Fibroblast of skin of right biceps (primary cell): ENCODE measurements at places on chromosomes 4 and X.
A peak's percentile ranks its signal among the peaks of the same experiment; 100 is the strongest.

DNA sequence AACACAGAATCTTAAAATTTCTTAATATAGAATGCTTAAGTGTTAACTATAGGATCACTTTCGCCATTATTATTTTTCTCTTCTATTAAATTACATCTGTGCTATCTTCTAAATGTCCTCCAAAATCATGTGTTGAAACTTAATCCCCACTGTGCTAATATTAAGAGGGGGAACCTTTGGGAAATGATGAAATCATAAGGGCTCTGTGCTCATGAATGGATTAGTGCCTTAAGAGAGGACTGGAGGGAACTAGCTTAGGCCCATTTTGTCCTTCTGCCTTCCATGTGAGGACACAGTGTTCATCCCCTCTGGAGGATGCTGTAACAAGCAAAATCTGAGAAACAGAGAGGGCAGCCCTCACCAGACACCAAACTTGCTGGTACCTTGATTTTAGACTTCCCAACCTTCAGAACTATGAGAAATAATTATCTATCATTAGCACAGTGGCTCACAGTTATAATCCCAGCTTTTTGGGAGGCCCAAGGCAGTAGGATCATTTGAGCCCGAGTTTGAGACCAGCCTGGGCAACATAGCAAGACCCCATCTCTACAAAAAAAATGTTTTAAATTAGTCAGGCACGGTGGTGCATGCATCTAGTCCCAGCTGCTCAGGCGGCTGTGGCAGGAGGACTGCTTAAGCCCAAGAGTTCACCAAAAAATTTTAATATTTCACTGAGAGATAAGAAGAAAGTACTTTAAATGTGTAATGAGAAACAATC lies 26.3 kb downstream of the KLHL8 start:
- no peak for DNase-seq

DNA sequence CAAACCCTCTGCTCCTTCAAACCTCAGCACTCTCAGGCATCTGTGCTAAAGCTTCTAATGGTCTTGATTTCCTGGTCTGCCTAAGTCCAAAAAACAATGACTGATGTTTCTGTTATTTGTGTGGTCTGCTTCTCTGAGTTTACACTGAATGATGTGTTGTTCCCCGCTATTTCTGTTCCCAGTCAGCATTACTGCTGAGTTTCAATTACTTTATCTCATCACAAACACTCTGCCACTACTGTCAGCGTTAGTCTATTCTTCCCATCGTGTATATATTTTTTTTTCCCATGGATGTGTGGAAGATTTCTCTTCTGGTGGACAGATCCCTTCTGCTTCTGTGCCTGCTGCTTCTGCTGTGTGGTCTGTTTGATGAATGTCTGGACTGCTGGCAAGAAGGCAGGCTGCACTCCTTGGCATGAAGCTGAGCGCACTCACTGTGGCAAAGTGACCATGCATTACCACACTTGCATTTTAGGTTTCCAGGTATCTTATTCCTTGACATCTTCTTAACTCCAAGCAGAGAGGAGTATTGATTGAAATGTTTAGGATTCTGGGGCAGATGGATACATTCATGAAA lies 106.9 kb upstream of the PAQR3 start:
- DNase-seq = peak; percentile 47

DNA sequence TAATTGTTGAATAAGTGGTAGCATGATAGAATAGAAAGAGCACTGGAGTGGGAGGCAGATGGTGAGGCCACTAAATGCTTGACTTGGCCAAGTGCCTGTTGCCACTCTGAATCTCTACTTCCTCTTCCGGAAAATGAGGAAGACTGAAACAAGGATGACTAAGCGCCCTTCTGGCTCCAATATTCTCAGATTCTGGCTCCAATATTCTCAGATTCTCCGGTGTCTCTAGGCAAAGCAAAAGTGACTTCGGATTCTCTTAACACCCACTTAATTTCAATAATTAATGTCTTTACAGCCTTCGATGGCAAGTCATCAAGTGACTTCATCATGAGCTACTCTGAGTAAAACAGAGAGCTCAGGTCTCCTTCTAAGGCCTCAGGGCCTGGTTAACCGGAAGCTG lies 402.2 kb upstream of the FGF13 start:
- DNase-seq = no peak

GRCh38 chr4:142940425-142941330 lies 94.6 kb upstream of the INPP4B start:
- no peak for DNase-seq

DNA sequence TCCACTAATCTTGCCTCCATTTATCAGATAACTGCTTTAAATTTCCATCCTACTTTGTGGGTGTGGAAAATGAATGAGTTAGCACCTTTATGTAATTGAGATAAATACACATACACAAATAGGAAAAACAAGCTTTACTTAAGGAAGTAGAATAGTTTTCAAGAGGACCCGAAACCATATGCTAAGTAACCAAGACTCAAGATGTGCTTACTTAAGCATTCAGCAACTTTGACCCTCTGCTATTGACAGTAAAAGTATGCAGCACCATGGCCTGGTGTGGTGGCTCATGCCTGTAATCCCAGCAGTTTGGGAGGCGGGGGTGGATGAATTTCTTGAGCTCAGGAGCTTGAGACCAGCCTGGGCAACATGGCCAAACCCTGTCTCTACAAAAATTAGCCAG lies 29.9 kb downstream of the RNF175 start:
- DNase-seq = no peak

DNA sequence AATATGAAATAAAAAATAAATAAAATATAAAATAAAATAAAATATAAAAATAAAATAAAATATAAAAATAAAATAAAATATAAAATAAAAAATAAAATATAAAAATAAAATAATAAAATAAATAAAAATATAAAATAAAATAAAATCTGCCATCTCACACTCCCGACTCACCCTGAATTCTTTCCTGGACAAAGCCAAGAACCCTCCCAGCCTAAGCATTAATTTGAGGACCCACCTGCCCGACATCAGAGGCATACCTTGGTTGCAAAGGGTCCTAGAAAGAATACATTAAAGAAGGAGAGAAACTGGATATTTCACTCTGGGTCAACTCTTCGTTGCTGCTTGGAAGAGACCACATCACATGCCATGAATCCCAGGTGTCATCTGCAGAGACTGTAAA lies 138.3 kb downstream of the CRLF2 start:
- no peak for DNase-seq

- DNase-seq = no peak
Measured at GRCh38 chr4:1331591-1332353, 15.2 kb upstream of the UVSSA start.

GRCh38 chr4:106266201-106266600 lies 49.8 kb downstream of the TBCK start:
- peak; percentile 70 for DNase-seq

- peak; percentile 29 for DNase-seq
Measured at GRCh38 chr4:101790521-101791181, at the start of gene BANK1. TSS of gene BANK1 (plus strand) at chr4:101790730. CDS start at chr4:101790881, 151 bp downstream.

GRCh38 chr4:48175806-48176205 lies 41.8 kb upstream of the TXK start:
- no peak for DNase-seq

DNA sequence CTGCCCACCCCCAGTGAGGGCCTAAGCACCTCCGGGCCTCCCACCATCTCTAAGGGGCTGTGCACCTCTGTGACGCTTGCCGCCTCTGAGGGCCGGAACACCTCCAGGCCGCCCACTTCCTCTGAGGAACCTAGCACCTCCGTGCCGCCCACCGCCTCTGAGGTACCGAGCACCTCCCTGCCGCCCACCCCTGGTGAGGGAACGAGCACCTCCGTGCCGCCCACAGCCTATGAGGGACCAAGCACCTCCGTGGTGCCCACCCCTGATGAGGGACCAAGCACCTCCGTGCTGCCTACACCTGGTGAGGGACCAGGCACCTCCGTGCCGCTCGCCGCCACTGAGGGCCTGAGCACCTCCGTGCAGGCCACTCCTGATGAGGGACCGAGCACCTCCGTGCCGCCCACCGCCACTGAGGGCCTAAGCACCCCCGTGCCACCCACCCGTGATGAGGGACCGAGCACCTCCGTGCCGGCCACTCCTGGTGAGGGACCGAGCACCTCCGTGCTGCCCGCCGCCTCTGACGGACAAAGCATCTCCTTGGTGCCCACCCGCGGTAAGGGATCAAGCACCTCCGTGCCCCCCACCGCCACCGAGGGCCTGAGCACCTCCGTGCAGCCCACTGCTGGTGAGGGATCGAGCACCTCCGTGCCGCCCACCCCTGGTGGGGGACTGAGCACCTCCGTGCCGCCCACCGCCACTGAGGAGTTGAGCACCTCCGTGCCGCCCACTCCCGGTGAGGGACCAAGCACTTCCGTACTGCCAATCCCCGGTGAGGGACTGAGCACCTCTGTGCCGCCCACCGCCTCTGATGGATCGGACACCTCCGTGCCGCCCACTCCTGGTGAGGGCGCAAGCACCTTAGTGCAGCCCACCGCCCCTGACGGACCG lies 977 bp downstream of the MAGEE1 start:
- DNase-seq = no peak

DNA sequence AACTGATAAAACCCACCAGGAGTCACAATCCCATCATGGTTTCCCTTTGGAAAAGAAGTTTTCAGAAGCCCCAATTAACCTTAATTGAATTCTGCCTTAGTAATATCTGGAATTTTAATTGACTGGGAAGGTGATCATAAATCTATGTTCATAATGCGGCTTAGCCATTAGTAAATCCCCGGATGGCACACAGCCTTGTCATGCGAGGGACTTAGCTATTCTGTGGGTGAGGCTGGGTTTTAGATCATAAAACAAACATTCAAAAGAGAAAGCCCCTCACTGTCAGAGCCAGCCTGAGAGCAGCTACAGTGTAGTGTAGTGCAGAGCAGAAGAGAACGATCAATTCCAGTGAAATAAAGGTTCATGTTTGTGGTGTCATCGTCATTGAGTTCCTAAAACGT lies 124.0 kb upstream of the NOCT start:
- DNase-seq = peak; percentile 43

DNA sequence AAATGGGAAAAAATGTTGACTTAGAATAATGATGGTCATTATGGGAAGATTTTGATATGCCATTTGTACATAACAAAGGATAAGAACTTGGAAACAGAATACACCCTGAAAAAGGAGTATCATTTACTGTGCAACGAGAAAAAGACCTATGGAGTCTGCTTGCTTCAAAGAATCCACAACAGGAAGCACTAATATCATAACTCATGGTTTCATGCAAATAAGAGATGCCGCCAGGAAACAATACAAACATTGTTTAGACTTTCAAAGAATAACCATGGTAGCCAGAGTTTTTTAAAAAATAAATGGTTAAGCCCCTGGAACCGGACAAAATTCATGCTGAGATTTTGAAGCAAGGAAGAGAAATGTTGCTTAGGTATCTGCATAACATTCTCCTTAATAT lies 139.9 kb upstream of the ETNPPL start:
- no peak for DNase-seq
